Body of pancreas (tissue), 4 donors: ENCODE measurements at places on chromosomes 12 and 14. TPM values are rescaled to one million over a fixed set of nuclear protein-coding genes. Genes with fewer than 3 reads are reported as not detected.

- peak overlapping the region; percentile 85 for H3K27ac ChIP-seq
- no peaks in the 10 kb centered on the region for H3K36me3 ChIP-seq
- H3K4me1 ChIP-seq = peaks cover 12% of the 10 kb centered on the region
- H3K27me3 ChIP-seq = no peaks in the 10 kb centered on the region
- H3K4me3 ChIP-seq = no peak overlapping the region
- DNase-seq = no peak
Observed at GRCh38 chr12:9649532-9649940, 20.0 kb upstream of the CLEC2D start.

- no peak overlapping the region for H3K27ac ChIP-seq
- no peak overlapping the region for H3K4me3 ChIP-seq
- DNase-seq = no peak
- no peaks in the 10 kb centered on the region for H3K36me3 ChIP-seq
Observed at GRCh38 chr12:104738776-104739642, 219.1 kb downstream of the SLC41A2 start.

DNA sequence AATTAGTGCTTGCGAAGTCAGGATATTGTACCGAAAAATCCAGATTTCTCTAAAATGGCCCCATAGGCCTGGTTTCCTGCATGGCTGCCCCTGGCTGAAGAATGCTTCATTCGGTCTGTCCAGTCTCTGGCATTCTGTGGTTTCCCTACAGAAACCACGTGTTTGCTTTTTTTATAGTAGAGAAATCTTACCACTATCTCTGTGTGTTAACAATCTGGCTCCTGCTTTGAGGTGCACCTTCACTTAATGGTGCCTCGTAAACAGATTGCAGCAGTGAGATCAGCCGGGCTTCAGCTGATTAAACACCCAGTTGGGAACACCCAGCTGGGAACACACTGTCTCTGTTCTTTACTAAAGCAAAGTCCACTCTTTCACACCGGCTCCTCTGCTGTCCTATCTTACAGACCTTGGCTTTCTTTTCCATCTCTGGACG lies 6.7 kb upstream of the DNAAF2 start:
- peaks cover 72% of the 10 kb centered on the region for H3K4me1 ChIP-seq
- H3K4me3 ChIP-seq = no peak overlapping the region
- peak; percentile 92 for DNase-seq
- no peaks in the 10 kb centered on the region for H3K36me3 ChIP-seq
- peak overlapping the region; percentile 68 for H3K27ac ChIP-seq
- H3K27me3 ChIP-seq = no peaks in the 10 kb centered on the region

GRCh38 chr12:128693771-128694170 lies 130.0 kb downstream of the SLC15A4 start:
- H3K27ac ChIP-seq = no peak overlapping the region
- H3K4me1 ChIP-seq = no peaks in the 10 kb centered on the region
- no peak overlapping the region for H3K4me3 ChIP-seq
- H3K36me3 ChIP-seq = no peaks in the 10 kb centered on the region
- no peak for DNase-seq

Gene BMP4
- total RNA-seq = 5.9 TPM
